ENCODE measurements at places on chromosomes 7 and 10. TPM values are rescaled to one million over a fixed set of nuclear protein-coding genes. Genes with fewer than 3 reads are reported as not detected.

The NPSR1 gene
- not detected for total RNA-seq

The ZNF365 gene
- not detected for total RNA-seq

- no peak for DNase-seq
Observed at GRCh38 chr7:128170461-128170860, 70.6 kb upstream of the LEP start.

DNA sequence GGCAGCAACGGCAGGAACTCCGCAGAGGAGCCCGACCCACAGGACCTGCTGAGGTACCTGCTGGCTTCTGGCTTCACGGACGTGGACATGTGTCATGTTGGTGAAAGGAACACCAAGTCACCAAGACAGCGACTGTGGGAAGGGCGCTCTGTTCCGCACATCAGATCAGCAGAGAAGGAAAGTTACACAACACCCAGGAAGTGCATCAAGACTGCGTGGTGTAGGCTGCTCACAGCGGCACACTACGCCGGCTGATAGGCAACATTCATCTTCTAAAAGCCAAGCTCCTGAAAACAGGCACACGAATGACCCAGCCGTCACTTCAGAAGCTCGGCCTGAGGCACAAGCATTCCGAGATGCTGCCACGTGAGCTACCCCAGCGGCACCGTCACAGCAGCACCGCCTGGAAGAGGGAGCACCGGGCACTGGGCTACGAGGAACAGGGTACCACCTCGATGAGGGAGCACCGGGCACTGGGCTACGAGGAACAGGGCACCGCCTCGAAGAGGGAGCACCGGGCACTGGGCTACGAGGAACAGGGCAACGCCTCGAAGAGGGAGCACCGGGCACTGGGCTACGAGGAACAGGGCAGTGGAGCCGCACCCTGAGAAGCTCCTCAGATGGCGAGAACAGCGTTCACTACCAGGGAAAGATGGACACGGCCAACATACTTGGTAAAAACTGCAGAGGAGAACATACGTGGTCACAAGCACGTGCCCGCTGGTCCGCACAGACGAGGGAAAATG is 86.7 kb downstream of the MAD1L1 start:
- no peak for DNase-seq

GRCh38 chr10:42940487-42941294 is 136.2 kb upstream of the RET start:
- DNase-seq, result no peak

The HKDC1 gene
- 0.05 TPM for total RNA-seq

The ELAPOR2 gene
- 2.3 TPM for total RNA-seq

GRCh38 chr7:2357571-2357970 is 2.9 kb downstream of the EIF3B start:
- DNase-seq, result no peak

- DNase-seq, result no peak
Observed at GRCh38 chr7:3634396-3634795, 333.3 kb downstream of the SDK1 start.

The GDF2 gene
- not detected for total RNA-seq

GRCh38 chr7:157129907-157130460 is 8.7 kb upstream of the UBE3C start:
- DNase-seq, result no peak

- no peak for DNase-seq
Observed at GRCh38 chr7:116218051-116218645, 7.8 kb downstream of the TES start.

- no peak for DNase-seq
Observed at GRCh38 chr10:46528675-46529615, 27.5 kb downstream of the GPRIN2 start.

The PLXDC2 gene
- total RNA-seq, result not detected

DNA sequence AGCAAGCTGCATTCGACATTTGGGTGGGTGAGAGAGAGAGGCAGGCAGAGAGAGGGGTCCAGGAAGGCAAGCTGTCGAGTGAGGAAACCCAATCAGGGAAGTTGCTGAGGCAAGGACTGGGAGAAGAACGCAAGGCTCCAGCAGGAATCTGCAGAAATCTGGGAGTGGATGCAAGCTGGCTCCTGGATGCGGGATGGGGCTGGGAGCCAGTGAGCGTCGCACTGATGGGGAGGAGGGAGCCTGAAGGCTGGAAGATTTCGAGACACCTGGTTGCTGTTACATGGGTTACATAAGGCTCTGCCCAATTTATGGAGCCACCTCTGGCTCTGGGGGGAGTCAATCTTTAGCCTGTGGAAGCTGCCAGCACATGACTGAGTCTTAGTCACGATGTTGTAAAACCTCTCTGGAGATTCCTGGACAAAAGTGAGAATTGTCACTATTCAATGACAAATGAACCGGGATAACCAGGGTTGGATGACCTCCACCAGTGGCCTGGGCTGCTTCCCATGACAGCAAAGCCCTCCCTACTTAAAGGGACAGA is 51.1 kb upstream of the ADRB1 start:
- no peak for DNase-seq

- no peak for DNase-seq
Observed at GRCh38 chr10:124348801-124349200, 69.9 kb downstream of the OAT start.

The ASIC3 gene
- 4.1 TPM for total RNA-seq

GRCh38 chr10:13721486-13721885 is 134.7 kb downstream of the PRPF18 start:
- DNase-seq, result no peak

DNA sequence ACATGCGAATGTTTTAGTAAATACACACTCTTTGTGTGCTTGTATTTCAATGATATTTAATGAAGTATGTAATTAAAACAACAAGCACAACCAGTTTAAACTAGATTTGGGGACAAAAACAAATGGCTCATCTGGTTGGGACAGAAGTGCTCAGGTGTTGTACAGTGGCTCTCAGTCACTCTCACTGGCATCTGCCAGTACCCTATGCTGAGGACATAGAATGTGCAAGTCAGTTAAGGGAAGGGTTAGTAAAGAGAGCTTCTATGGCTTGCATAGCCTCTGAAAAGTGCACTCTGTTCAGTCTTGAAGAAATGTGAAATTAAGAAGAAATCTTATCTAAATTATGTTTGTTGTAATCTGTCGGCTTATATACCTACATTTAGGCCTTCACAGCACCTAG is 183.0 kb downstream of the LRRC4 start:
- DNase-seq, result no peak

- no peak for DNase-seq
Observed at GRCh38 chr7:4861227-4861626, 603 bp downstream of the PAPOLB start.

All from activated T-helper 1 cell treated with anti-CD3 and anti-CD28 coated beads, Interleukin-12 subunit alpha, Interleukin-12 subunit beta, Interleukin-2, Interleukin-4 antibody, amounts not matched to agents 30 ng/mL and 10 ng/mL and 1 ng/mL, durations not matched to agents 14 hours and 24 hours and 36 hours (primary cell).